ENCODE measurements at places on chromosomes 5 and 9.

GRCh38 chr9:119801311-119801710 lies 432.1 kb upstream of the BRINP1 start:
- DNase-seq: no peak

DNA sequence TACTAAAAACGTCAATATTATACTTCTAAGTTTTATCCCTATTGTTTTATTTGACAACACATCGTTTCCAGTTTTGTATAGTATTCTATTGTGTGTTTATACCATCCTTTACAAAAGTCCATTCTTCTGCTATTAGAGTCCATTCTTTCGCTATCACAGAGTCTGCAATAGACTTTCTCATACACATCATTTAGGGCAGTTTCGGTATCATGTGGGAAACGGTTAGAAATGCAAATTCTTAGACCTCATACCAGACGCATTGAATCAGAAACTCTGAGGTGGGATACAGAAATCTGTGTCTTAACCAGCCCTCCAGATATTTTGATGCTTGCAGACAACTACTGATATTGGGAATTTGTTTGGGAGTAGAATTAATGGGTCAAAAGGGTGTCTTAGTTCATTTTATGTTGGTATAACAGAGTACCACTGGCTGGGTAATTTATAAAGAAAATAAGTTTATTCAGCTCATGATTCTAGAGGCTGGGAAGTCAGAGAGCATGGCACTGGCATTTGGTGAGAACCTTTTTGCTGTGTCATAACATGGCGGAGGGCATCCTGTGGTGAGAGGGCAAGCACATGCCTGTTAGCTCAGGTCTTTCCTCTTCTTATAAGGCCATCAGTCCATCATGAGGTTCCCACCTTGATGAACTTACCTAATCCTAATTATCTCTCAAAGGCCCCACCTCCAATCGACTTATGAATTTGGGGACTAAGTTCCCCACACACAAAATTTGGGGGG lies 21.1 kb downstream of the CARTPT start:
- DNase-seq: no peak

DNA sequence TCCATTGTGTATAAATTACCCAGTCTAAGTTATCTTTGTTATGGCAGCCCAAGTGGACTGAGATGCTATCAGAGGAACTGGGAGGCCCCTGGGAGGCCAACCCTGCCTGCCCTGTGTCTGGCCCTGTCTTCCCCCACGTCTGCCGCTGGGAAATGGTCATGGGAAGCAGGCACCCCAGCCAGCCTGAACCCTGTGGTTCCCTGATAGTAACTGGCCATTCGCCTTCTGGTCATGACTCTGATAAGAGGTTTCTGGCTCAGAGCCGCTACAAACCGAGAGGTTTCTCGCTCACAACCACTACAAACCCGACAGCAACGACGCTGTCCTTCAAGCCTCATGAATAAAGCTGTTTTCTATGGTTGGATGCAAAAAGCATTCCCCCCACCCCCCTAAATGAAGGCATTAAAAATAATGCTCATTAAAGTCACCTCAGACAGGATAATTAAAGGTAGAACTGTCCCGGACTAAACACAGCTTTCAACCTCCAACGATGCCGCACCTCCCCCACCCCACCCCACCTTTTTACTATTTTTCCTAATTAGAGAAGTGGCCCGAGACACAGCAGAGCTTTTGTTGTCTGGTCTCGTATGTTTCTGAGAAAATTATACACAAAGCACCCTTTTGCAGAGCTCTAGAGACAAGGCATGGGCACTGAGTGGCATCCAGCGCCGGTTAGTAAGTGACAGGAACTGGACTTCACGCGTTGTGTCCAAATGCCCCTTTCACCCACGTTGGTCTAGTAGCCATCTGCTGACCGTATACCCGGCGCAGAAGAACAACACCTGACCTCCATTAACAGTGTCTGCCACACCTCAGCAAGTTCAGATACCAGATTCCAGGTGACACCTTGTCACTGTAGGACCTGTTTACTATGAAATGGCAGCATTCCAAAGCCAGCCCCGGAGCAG lies 140.8 kb downstream of the COL23A1 start:
- DNase-seq: no peak

GRCh38 chr9:19485193-19485592 lies 76.4 kb downstream of the ACER2 start:
- DNase-seq: no peak
